ENCODE measurements at places on chromosomes 4 and X.

DNA sequence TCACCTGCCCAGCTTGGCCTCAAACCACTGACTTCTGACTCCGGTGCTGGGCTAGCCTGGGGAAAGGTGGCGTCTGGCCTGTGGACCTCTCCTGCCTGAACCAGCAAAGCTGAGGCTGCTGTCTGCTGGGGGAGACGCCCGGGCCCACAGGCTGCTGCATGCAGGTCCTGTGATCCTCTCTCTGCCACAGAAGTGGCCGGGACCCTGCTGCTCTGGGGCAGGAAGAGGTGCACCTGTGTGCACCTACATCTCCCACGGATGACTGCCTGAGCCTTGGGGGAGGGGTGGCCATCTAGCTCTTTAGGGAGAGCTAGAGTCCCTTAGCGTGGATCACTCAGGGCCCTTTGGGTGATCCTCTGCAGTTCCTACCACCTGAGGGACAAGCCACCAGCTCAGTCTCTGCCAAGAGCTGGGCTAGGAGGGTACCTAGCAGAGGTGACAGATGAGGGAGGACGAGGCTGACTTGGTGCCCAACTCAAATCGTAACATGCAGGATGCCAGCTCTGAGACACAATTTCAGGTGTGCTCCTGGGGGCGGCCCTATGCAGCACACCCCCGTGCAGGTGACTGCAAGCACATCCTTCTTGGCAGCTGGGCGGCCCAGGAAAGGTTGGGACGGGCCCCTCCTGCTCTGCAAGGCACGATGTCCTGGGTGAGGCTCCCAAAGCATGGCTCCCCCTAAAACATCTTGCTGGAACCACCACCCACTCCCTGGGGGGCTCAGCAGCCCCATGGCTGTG, 22.5 kb downstream of the LETM1 start:
- no peak for DNase-seq

- DNase-seq = no peak
Measured at GRCh38 chrX:139691843-139692505, 16.0 kb downstream of the MCF2 start.

DNA sequence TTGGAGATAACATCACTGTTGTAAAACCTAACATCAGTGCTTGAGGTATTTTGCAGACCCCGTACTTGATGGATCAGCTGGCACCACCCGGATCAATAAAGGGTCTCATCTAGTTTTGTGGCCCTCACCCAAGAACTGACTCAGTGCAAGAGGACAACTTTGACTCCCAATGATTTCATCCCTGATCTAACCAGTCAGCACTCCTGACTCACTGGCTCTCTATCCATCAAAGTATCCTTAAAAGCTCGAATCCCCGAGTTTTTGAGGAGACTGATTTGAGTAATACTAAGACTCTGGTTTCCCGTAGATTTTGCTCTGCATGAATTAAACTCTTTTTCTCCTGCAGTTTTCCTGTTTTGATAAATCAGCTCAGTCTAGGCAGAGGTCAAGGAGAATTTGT, 2498.1 kb downstream of the PCDH7 start:
- no peak for DNase-seq

- no peak for DNase-seq
Measured at GRCh38 chrX:70254063-70254400, 6.0 kb downstream of the P2RY4 start.

GRCh38 chr4:96183611-96184010, 343.7 kb downstream of the PDHA2 start:
- peak; percentile 2 for DNase-seq

Data from NCI-H1417 (cell line).